Kidney (tissue), 22 donors: ENCODE measurements at places on chromosomes 6 and 20. TPM values are rescaled to one million over a fixed set of nuclear protein-coding genes. Genes with fewer than 3 reads are reported as not detected.

DNA sequence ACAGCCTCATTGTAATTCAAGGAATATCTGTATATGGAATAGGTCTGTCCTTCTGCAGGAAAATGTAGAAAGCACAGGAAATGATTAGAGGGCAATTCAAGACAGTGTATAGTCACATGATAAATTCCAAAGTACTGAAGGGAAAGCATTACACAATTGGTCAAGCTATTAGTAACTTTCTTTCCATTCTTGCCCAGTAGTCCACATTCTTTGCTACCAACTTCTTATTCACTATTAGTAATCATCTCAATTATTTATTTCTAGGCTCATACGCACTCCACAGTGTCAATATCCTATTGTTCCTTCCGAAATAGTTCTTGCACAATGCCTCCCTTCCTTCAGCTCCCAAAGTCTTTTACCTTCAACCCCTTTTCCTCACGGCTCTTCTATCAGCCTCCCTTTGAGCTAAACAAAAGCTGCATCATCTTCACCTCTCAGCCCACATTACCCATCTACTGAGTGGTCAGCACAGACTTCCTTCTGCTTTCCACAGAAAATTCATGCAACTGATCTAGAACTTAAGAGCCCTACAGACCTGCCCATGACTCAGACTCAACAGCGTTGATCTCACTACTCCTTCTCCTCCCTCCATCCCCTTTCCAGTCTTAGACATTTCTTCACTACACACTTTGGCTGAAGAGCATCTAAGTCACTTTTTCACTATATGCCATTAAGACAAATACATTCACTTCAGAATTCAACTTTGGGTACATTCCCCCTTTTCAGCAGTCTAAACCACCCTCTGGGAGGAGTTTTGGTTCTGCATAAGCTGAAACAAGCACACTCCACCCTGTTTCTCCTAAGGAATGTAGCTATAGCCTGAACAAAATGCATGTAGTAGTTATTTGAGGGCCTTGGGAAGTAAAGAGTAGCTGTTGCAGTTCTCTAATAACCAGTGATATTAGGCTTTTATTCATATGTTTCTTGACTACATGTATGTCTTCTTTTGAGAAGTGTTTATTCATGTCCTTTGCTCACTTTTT is 157.9 kb downstream of the KIF16B start:
- DNase-seq: no peak

GRCh38 chr6:63188828-63189227 is 22.4 kb upstream of the FKBP1C start:
- no peak for DNase-seq

- DNase-seq: no peak
Observed at GRCh38 chr6:71509191-71510005, 220.8 kb downstream of the OGFRL1 start.

- no peak for DNase-seq
Observed at GRCh38 chr6:28137505-28137981, 4.1 kb upstream of the ZKSCAN8 start.

- DNase-seq: no peak
Observed at GRCh38 chr20:12941025-12941424, 67.7 kb upstream of the SPTLC3 start.

DNA sequence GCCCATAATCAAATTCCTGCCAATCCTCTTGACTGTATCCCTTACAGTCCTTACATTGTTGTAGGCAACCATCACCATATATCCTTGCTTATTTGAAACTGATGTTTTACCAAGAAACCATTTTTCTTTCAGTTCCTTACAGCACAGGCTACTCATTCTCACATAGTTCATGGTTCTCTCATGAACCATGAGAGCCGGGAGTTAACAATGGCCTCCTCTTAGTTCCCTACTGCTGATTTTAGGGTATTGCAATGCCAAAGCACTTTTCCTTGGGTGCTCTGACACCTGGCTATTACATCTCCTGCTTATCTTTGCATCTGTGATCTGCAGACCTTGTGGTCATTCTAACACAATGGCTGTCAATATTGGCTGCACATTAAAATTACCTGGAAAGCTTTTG is 133.4 kb downstream of the MYB start:
- DNase-seq: no peak

DNA sequence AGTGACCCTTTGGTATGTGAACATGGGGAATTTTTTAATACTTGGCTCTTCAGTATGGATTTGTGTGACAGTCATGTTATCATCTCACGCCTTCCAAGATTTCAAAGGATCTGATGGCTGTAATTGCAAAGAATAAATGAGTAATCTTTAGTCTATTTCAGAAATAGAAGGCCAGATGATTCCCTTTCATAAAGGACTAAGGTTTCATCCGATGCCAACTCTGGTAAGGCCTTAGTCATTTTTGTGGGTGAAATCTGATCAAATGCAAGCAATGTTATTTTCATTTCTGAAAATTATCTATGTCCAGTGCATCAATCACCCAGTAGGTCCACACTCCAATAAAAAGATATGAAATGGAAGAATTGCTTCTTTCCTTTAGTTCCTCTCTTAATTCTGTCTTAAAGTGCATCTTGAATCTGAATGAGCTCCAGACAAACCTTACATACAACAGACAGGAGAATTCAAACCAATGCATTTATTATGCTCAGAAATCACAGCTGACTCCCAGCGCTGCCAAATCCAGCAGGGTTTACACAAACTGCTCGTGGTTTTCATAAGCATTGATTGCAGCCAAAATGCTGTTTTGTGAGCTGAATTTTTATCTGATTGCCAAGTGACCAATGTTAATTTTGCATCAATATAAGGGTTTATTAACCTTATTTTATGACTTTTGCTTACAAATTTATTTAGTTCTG is 565.2 kb upstream of the MARCKS start:
- DNase-seq: peak; percentile 16

DNA sequence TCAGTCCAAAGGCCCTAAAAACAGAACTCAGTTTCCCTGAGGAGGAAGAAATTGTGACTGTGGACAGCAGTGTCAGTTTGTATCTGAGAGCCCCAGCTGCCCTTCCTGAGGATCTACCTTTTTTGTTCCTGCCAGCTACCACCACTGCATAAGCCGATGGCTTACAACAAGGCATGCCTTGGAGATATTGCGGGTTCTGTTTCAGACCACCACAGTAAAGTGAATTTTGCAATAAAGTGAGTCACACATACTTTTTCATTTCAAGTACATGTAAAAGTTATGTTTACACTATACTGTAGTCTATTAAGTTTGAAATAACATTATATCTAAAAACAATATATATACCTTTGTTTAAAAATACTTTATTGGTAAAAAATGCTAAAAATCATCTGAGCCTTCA is 9.6 kb upstream of the CST3 start:
- no peak for DNase-seq

DNA sequence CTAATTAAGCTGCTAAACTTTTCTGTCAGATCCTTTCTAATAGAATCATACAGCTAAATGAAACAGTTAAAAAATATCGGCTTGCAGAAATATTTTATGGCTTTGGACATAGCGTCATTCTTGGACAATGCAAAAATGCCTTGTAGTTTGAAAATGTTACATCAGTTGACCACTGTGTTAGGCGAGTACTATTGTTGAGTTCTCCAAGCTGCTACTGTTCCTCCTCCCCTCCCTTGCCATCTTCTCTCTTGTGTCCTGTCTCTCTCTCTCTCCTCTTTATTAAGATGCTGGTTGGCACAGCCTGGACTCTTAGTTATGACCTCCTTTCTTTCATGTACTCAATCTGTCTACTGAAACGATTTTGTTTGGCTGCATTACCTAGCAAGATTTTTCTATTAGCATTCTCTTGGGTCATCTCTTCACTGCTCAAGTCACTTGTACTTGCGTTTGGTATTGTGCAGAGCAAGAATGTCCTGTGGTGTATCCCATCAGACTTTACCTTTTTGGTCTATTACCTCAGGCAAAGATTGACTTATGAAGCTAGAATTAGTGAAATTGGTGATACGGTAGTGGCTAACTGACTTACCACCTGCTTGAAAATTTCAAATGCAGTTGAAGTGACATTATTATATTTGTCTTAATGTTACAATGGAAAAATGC is 127.9 kb downstream of the FARS2 start:
- DNase-seq: peak; percentile 11

- DNase-seq: peak; percentile 84
Observed at GRCh38 chr6:167849846-167850459, 23.2 kb downstream of the AFDN start.

GRCh38 chr6:82589509-82590206 is 226.0 kb downstream of the TPBG start:
- peak; percentile 8 for DNase-seq

GRCh38 chr6:158043586-158044524 is 62.2 kb downstream of the SYNJ2 start:
- peak; percentile 54 for DNase-seq

- DNase-seq: no peak
Observed at GRCh38 chr20:9165261-9165660, 96.4 kb downstream of the PLCB4 start.

DNA sequence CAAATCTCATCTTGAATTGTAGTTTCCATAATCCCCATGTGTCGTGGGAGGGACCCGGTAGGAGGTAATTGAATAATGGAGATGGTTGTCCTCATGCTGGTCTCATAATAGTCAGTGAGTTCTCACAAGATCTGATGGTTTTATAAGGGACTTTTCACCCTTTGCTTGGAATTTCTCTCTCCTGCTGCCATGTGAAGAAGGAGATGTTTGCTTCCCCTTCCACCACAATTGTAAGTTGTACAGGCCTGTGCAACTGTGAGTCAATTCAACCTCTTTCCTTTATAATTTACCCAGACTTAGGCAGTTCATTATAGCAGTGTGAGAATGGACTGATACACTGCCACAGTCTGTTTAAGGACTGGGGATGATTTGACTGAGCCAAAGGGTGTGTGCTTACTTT is 44.7 kb downstream of the NKAIN2 start:
- DNase-seq: no peak

DNA sequence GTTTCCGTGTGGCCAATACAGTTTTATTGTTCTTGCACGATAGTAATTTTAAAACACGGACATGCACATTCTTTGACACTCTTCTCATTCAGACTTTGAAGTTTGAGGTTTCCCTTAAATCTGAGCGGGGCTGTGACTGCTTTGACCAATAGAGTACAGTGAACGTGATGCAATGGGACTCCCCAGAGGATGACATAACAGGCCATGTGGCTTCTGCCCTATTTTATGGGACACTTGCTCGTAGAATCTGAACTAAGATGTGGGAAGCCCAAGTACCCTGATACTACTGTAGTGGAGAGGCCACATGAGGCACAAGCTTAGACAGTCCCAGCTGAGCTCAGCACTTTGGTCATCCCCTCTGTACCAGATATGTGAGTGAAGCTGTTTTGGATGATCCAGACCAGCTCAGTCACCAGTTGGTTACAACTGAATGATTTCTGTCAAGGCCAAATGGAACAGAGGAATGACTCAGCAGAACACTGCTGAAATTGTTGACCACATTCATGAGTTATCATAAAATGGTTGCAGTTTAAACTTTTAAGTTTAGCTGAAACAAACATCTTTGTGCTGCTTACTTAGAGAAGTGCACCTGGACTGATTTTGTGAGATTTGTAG is 279.4 kb downstream of the RFPL4B start:
- no peak for DNase-seq

Gene MYCT1
- 6.4 TPM for polyA plus RNA-seq

Gene PAK5
- polyA plus RNA-seq: 0.22 TPM

Gene LTA
- not detected for polyA plus RNA-seq

Gene RIPPLY2
- polyA plus RNA-seq: not detected

Gene NECAB3
- polyA plus RNA-seq: 35.6 TPM

Gene TMC2
- polyA plus RNA-seq: not detected

Gene CYP39A1
- 8.7 TPM for polyA plus RNA-seq

Gene NRN1
- polyA plus RNA-seq: 6.4 TPM

Gene PAX1
- polyA plus RNA-seq: not detected

Gene C6orf52
- 3.8 TPM for polyA plus RNA-seq
